ENCODE measurements at places on chromosomes 1 and 21.

GRCh38 chr1:44423591-44424537, 18.8 kb downstream of the RNF220 start:
- DNase-seq: no peak

DNA sequence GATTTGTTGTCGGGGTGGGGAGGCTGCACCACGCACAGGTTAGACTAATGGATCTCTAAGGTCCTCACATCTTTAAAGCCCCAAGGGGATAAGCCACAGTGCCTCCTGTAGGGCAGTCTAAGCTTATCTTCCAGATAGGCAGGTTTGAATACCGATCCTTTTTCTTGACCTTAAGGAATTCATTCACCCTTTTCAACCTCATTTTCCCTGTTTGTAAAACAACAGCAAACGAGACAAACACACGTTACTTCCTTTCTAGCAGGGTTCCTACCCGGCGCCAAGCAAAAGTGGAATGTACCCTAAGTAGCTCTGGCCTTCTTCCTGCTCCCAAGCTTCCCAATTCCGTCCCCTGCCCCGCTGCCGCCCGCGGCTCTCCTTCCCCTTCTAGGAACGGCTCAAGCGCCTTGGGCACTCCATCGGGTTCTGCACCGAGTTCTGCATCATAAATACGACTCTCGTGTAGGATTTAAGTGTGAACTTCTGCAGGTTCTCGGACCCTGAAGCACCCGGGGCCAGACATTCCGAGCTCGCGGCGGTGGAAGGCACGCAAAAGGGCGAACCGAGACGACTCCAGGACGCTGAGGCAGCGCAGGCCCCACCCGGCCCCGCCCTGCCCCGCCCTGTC, 548 bp upstream of the CDC20 start:
- DNase-seq: peak; percentile 41

DNA sequence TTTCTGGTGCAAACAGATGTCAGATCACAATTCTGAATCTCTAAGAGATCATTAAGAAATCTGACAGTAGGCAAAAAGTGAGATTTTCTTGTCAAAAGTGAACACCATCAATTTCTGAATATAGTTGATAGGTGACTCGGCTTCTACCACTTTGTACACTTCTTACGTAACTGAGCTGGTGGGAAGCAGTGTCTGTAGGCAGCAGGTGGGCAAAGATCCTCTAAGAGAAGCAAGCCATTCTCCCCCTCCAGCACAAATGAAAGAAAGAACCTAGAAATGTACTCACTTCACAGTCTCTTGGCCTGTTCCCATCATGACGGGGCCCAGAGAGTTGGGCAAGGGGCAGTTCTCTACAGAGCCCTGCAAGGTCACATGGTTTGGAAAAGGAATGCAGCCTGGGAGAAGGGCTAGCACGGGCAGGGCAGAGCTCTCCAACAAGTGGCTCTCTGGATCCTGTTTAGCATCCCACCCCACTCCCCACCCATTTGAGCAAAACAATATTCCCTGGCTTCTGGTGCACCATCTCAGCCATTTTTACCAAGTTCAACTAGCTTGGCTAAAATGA, 412.6 kb downstream of the LTN1 start:
- DNase-seq: no peak

- DNase-seq: no peak
Measured at GRCh38 chr1:41939194-41939593, 20.5 kb upstream of the HIVEP3 start.

DNA sequence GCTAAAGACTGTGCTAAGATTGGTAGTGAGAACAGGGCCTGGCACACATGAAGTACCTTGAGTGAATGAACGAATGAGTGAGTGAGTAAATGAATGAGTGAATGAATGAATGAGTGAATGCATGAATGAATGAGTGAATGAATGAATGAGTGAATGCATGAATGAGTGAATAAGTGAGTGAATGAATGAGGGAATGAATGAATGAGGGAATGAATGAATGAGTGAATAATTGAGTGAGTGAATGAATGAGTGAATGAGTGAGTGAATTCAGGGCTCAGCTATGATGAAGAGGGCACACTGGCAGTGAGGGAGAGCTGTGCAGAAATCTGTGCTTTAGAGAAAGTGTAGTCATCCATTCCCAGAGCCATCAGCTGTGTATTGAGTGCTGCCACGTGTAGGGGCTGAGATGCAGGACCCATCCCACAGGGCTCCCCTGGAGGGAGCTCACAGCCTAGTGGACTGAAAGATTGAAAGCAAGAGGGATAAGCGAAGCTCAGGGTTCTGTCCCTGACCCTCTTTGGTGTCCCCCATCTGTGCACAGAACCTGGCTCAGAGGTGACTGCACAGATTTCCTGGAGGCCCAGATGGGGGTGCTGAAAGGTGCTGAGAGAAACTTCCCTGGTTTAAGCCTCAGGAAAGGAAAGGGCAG, 217.9 kb upstream of the VAMP3 start:
- DNase-seq: no peak

DNA sequence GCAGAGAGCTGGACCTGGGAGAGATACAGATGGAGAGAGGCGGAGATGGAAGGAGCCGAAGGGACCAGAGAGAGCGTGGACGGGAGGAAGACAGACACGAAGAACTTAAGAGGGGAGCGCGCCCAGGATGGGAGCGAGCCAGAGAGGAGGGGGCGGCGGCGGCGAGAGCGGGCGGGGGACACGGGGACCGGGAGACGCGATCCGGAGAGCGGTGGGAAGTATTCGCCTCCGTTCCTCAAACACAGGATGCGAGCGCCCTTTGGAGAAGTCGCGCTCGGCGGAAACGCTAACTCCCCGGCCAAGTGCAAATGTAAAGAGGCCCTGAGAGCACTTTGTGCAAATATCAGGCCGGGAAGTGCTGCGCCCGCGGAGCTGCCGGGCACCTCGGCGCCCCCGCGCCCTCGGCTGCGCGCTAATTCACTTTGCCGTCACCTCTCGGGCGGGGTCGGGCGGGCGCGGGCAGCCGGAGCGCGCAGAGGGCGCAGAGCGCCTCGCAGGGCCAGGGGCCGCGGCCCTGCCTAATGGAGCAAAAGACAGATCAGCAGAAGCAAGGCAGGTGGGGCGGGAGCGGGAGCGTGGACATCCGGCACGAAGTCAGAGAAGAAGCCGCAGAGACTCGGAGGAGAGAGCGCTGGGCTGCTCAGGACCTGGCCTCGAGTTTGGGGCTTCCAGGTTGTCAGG, 281.2 kb downstream of the RRAGC start:
- peak; percentile 38 for DNase-seq

DNA sequence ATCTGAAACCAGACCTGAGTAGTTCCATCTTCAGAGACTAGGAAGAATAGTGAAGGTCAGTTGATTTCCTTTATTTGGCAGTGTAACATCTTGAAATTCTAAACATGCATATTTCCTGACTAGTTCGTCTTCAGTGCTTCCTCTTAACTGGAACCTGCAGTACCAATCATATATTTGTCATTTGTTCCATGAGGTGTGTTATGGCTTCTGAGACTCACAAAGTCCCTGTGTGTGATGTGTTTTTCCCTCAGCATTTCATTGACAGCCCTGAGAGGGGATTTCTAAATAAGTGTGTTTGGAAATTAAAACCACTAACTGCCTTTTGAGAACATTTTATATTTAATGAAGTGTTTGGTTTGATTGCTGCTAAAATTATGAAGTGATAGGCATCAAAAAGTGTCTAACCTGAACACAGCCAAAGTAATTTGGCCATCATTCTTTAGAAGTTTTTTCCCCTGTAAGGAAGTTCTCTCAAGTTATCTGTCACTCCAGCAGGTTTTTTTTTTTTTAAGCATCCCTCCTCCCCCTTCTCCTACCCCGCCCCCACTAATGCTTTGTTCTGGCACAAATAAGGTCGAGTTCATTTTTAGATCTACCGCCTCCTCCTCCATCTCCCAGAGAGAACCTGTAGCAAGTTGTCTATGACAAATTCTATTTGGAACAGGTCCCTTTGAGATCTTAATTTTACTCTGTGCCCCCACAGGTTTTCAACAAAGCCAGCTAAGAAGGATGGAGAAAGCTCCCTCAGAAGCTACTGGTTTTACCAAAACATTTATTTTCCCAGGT, 61.4 kb downstream of the TMEM200B start:
- DNase-seq: no peak

DNA sequence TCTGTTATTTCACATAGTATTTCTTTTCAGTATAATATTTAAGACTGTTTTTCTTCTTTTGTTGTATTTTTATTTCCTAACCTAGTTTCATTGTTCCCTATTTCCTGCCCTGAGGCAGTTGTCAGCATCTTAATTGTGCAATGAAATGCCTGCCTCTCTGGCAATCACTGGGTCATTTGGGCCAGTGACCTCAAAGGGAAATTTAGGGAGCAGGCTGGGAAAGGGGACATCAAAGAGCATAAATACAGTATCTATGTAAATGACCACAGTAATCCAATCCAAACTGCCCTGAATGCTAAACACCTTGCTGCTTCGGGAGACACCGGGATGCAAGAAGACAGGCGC, 147.8 kb downstream of the TLR5 start:
- DNase-seq: no peak

DNA sequence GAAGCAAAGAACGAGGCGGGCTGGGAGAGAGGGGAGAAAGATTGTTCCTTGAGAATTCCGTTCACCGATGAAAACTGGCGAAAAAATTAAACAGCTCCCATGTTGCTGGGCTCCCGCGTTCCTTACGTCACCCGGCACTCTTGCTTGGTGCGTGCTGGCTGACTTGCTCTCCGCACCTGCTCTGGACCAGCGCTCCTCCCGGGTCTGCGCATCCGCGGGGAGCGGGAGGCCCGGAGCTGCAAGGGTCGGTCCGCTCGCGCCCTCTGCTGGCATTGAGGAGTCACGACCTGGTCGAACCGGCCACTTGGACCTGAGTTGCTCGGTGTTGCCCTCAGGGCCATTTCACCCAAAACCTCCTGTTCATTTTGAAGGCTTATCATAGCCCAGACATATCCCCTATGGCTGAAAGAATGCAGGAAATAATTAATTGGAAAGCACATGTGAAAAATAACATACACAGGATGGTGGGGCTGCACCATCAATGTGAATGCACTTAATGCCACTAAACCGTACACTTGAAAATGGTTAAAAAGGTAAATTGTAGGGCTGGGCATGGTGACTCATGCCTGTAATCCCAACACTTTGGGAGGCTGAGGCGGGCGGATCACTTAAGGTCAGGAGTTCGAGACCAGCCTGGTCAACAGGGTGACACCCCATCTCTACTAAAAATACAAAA, 98.9 kb upstream of the BACE2 start:
- peak; percentile 82 for DNase-seq

GRCh38 chr1:217673387-217673786, 42.2 kb downstream of the SPATA17 start:
- DNase-seq: no peak

DNA sequence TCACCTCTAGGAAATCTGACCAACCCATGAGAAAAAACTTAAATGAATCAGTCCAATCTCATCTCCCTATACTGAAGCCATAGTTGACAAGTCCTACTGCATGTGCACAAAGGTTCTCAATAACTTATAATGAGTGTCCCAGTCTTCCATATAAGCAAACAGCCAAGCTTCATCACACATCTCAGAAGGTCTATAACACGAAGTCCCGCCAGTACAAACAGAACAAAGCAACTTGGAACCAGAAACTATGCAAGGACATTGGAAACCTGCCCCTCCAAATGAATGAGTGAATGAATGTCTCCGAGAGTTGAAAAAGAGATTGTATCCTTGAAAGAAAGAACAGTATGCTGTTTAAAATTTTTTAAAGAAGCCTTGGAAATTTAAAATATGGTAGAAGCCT, 53.6 kb upstream of the IPO9 start:
- no peak for DNase-seq

DNA sequence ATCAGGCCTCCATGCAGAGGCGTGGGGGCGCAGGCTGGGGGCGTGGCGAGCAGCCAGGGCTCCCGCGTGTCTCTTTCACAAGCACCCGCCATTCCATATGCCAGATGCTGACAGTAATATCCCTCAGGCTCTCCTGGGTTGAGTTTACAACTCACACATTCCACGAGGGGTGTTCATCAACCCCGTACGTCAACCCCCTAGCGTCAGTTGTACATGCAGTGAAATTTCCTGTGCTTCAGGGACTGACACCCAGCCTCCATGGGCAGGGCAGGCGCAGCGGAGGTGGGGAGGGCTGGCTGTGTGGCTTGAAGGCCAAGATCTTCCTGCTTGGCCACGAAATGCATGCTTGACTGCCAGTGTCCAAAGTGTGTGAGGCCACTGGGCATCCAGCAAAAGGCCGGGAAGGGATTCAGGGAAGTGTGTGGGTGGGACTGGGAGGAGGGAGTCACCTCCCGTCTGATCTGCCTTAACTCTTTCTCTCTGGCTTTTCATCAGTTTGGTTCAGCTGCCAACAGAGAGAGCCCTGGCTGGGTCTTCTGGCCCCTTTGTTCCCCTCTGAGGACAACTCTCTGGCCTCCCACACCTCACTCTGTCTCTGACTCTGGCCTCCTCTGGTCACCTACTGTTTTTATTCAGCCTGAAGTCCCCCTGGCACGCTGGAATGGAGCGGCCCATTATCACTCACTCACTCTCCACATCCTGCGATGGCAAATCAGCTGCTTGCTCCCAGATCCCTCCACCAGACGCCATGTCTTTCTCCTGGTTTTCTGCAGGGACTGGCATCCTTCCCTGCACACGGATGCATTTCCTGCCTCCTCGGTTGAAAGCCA, 33.8 kb downstream of the CLIC6 start:
- no peak for DNase-seq

DNA sequence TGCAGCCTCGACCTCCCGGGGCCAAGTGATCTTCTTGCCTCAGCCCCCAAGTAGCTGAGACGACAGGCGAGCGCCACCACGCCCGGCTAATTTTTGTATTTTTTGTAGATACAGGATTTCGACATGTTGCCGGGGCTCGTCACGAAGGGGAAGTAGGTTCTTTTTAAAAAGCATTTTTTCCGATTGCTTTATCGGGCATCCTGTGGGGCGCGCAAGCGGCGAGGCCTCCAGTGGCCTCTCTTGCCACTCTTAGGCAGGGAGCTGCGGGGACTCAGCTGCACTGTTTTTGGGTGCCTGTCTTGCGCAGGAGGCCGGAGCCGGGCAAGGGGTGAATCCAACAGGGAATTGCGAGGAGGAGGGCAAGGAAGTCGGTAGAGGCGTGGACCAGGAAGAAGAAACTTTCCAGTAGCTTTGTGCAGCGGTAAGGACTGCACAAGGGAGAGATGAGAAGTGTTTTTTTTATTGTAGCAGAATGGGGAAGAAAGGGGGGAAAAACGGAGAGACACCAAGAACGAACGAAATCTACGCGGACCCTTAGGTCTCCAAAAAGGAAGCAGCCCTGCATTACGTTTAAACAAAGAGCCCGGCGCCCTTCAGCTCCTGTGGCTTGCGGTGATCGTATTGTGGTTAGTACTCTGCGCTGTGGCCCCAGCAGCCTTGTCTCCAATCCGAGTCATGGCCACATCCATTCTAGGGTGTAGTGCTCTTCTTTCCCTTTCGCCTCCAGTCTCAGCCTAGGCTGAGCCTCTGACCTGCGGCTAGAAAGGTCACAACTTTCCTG, 164.8 kb downstream of the PPIAL4G start:
- no peak for DNase-seq

DNA sequence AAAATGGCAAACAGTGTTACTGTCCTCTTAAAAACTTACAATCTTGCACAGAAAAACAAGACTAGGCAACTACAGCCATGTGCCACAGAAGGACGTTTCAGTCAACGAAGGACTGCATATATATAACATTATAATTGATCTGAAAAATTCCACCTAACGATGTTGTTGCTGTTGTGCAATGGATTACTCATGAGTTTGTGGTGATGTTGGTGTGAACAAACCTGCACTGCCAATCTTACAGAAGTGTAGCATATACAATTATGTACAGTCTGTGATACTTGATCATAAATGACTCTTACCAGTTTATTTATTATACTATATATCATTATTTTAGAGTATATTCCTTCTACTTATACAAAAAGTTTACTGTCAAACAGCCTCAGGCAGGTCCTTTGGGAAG, 6.8 kb upstream of the VAMP4 start:
- no peak for DNase-seq
